Mesothelial cell of epicardium (in vitro differentiated cells): ENCODE measurements at places on chromosomes 13 and 19.

- no peak for DNase-seq
Observed at GRCh38 chr19:41957161-41957837, 1.8 kb downstream of the RABAC1 start.

- DNase-seq, result no peak
Observed at GRCh38 chr19:47561440-47562057, 11.4 kb downstream of the ZNF541 start.

DNA sequence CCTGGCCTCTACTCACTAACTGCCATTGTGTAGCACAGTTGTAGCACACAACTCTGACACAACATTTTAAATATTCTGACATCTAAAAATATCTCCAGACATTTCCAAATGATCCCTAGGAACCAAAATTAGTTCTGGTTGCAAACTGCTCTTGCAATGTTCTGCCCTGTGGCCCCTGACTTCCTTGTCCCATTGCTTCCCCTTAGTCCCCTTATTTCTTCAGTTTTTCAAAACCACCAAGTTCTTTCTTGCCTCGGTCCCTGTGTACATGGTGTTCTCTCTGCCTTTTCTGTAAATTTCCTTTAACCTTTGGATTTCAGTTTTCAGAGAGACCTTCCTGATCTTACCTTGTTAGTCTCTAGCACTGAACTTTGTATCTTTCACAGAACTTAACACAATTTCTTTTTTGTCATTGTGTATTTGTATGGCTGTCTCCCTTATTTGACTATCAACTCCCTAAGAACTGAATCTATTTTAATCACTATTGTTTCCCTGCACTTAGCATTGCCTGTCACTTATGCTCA, 87.6 kb upstream of the MLNR start:
- DNase-seq, result no peak

- DNase-seq, result no peak
Observed at GRCh38 chr13:105597573-105597972, 937.9 kb downstream of the EFNB2 start.

- DNase-seq, result no peak
Observed at GRCh38 chr19:52946322-52947310, 16.1 kb downstream of the ZNF816 start.

GRCh38 chr13:113863524-113864272, at the start of gene GAS6:
Gene GAS6, minus strand, starts transcription at chr13:113864076. Its CDS starts 156 bp downstream, at chr13:113863920.
- DNase-seq, result peak; percentile 67

GRCh38 chr19:9945319-9945966, 9.1 kb upstream of the OLFM2 start:
- DNase-seq, result peak; percentile 60

DNA sequence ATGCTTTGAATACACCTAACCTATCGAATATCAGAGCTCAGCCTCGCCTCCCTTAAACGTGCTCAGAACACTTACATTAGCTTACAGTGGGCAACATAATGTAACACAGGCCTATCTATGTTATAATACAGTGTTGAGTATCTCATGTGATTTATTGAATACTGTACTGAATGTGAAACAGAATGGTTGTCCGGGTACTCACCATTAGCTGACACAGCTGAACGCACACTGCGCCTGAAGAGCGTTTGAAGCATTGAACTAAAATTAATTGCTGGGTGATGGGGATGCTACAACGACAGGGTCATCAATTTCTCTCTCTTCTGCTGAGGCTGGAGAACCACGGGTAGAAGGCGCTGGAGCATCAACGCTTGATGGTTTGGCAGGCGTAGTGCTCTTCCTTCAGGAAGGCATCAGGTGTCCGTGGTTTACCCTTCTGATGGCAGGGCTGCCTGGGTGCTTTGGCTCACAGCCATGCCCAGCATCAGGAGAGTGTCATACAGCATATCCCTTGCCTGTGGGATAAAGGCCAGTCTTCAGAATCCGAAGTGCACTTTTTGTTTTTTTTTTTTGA, 46.9 kb upstream of the UBE2L5 start:
- DNase-seq, result no peak

- DNase-seq, result no peak
Observed at GRCh38 chr19:39195755-39196154, 1.0 kb upstream of the NCCRP1 start.
